ENCODE measurements at places on chromosomes 2 and 18.

DNA sequence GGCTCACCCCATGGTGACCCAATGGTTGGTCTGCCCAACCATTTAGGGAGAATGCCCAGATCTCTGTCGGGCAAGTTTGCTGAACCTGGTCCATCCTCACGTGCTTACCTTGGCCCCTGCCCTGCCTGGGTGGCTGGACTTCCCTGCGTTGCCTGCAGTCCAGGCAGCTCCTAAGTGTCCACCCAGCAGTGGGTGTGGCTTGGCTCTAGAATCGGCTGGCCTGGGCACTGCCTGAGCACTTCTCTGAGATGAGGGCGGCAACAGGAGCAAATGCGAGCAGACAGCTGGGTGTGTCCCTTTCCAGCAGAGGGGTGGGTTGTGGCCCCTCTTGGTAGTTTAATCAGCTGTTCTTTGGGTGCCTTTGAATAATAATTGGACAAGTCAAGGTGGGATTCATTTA is 11.3 kb downstream of the PCARE start:
- no peak for DNase-seq

- DNase-seq, result no peak
Observed at GRCh38 chr2:242098445-242099128, 229.1 kb downstream of the RTP5 start.

- no peak for DNase-seq
Observed at GRCh38 chr2:37191747-37192146, 3.3 kb upstream of the SULT6B1 start.

DNA sequence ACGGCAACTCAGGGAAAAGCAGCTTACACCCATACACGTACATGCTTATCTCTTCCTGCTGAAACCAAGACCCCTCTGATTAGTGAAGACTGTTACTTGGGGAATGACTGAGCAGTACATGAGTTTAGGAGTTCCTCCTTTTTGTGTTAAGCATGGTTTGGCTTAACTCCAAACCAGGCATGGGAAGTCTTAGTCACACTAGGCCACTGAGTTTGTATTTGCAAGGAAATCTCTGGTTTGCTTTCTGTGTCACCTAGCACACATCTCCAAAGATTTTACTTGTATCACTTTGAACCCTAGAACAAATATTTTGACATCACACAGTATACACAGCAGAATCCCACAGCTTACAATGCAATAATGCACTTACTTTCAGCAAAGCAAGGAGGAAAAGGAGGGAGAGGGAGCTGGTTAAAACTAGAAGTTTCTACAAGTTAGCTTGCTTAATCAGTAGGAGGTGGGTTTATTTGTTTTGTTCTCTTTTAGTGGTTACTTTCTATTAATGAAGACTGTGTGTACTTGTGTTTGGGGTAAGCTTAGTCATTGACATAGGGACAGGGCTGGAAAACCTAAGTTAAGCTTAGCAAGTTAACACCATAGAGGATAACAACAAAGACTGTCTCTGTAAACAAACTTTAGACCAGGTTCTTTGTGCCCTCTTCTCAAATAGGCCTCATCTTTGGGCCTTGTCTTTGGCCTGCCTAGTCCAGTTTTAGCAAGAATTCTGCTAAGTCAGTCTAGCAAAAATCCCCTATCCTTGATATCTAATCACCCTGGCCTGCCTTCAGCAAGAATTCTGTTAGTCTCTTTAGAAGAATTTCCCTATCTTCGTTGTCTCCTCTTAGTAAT is 219.4 kb downstream of the MREG start:
- peak; percentile 71 for DNase-seq

GRCh38 chr18:33817096-33817495 is 239.1 kb downstream of the ASXL3 start:
- DNase-seq, result no peak

- DNase-seq, result no peak
Observed at GRCh38 chr2:42969231-42970150, 177.1 kb upstream of the HAAO start.

- DNase-seq, result no peak
Observed at GRCh38 chr2:62379566-62379965, 126.4 kb downstream of the TMEM17 start.

DNA sequence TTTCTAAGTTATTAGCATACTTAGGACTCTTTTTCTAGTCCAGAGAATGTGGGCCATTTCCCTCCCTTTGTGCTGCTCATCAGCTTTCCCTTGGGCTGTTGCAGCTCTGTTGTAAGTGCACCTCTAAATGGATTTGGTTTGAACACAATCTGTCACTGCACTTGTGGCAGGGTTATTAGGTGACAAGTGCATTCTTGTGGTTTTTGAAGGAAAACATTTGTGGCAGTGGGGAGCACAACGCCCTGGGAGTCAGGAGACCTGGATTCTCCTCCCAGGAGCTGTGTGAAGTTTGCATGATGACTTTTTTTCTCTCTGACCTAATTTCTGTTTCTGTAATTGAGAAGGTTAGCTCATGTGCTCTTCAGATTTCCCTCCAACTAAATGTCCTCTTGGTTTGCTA is 630.9 kb upstream of the FAM98A start:
- DNase-seq, result no peak

GRCh38 chr2:239361311-239361642 is 39.5 kb downstream of the HDAC4 start:
- DNase-seq, result no peak

- DNase-seq, result no peak
Observed at GRCh38 chr18:55433648-55434047, 154.3 kb downstream of the TCF4 start.

DNA sequence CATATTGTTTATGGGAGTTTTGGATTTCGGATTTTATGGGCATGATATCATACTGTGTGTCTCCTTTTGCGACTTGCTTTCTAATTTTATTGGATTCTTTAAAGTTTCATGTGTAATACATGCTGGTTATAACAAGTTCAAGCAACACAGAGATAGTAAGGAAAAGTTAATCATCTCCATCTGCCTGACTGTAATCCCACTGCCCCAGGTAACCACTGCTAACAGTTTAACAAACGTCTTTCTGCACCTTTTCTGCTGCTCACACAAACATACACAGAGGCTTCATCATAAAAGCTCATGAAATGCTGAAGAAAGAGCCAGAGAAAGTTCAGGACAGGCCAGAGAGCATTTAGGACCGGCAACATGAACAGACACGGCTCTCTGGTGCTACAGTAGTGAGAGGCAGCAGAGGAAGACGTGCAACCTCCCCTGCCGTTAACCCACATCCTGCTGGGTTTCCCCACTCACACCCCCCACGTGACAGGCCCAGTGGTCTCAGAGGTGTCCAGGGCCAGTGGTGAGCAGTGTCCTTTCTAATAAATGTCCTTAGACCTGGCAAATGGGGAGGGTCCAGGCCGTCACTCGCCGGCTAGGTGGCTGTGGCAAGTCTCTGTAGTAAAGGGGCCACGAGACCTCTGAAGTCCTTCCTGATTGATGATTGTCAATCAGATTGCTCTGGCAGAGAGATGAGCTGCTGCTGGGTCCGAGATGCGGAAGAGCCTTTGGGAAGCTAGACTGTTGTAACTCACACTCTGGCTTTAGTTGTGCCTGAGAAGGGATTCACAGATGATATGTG is 43.0 kb upstream of the SLC1A4 start:
- peak; percentile 69 for DNase-seq

- DNase-seq, result no peak
Observed at GRCh38 chr2:199216253-199216652, 241.5 kb downstream of the SATB2 start.

DNA sequence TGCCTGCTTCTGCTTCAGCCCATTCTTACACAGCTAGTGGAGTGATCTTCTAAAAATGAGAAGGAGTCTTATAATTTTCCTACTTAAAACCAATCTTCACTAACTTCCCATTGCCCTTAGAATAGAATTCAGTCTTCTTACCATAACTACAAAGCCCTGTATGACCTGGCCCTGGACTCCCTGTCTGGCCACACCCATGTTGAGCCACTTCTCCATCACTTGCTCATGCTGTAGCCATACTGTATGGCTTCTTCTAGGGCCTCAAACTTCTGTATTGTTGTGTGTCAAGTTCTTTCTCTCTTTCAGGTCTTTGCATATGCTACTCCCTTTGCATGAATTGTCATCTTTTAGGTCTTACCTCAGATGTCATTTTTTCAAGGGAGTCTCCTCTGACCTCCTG is 11.2 kb downstream of the DGUOK start:
- DNase-seq, result no peak

DNA sequence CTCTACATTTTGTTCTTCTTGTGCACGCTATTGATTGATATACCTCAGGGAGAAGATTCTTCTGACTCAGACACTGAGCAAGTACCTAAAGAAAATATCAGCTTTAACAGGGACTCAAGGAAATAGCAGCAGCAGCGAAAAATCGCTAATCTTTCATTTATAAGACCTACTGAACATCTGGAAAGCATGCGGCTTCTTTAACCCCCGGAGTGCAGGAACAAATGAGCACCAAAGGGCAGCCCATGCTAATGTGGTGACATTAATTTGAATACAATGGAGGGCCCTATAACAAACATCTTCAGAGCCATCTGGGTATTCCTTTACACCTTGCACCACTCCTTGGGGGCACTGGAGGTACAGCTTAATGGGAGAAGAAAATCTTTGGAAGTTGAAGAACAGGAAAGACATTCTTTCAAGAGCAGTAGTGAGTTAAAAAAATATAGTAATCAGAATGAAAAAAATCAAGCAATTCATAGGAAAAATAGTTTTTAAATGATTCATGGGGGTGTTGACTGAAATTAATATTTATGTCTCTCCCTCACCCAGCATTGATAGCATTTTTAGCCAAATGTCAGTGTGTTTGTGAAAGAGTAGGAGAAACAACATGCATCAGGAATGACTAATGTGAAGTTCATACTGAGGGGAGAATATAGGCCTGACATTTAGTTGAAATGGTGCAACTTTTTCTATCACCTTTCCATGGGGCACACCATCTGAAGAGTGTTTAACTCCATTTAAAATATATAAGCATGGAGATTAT is 281.7 kb downstream of the HRH4 start:
- DNase-seq, result no peak

DNA sequence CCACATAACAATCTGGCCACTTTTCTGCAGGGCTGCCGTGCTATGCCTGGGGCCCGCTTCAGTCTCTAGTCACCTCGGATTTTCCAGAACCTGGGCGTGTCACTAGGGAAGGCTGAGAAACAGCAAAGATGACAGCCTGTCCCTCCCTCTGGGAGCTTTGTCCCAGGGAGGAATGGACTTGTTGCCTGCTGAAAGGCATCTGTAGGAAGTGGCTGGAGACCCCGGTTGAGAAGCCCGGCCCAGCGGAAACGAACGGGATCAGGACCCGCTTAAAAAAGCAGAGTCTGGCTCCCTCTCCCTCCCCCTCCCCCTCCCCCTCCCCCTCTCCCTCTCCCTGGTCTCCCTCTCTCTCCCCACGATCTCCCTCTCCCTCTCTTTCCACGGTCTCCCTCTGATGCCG is 149.5 kb upstream of the ZNF516 start:
- DNase-seq, result no peak

DNA sequence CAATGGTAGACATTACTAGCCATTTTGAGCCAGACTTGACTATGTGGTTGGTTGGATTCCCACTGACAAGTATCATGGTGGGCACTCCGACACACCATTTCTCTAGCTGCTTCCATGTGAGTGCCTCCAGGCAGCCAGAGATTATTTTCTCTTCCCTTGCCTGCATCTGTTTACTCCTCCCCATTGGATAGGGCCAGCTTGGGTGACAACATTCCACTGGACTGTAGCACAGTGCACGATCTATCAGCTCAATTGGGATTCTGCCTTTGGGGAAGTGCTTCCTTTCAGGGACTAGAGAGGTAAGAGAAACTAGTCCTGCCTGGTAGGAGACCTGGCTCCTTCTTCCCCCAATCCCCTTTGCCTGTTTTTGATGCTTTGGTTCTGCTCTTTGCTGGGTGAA is 49.0 kb upstream of the MAP4K3 start:
- no peak for DNase-seq

DNA sequence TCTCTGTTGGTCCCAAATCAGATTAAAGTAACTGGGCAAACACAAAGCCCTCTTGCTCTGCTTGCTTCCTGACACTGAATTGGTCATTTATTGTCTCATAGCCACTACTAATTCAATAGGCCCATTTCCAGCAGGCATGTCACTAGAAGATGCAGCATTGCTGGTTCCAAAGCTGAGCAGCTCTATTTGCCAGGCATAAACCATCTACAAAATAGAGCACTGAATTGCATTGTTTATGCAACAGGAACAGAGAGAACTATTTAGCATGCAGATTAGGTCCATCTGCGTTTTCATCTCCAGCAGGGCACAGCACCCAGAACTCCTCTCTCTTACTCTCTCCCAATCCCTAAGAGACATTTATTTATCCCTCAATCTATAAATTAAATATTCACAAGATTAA is 227.6 kb downstream of the SUCLG1 start:
- no peak for DNase-seq

GRCh38 chr2:68751397-68752339 is 17.1 kb downstream of the ARHGAP25 start:
- DNase-seq, result peak; percentile 96

GRCh38 chr2:231887756-231888155 is 38.4 kb downstream of the NPPC start:
- DNase-seq, result no peak

- no peak for DNase-seq
Observed at GRCh38 chr18:3151399-3152264, 68.1 kb downstream of the MYOM1 start.

DNA sequence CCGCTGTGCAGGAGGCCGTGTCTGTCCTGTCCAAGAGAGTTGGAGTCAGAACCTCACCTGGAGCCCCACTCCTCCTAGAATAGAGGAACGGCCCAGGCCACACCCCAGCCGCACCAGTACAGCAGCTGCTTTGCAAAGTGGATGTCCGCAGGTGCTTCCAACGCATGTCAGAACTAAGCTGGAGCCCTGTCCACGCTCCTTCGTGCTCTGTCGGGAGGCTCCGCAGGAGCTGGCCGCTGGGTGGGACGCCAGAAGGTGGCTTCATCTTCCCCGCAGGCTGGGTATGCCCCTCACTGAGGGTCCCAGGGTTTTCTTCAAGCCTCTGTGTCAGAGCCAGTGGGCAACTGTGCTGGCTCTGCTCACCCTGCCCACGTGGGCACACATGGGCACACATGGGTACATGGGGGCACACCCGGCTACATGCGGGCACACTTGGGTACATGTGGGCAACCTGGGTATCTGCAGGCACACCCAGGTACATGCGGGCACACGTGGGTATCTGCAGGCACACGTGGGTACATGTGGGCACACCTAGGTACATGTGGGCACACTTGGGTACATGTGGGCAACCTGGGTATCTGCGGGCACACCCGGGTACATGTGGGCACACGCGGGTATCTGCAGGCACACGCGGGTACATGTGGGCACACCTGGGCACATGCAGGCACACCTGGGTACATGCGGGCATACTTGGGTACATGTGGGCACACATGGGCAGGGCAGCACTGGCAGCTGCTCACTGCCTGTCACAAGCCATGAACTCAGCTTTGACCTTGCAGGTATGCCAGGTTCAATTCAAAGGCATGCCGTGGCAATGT is 67.1 kb upstream of the CTDP1 start:
- no peak for DNase-seq
